KG1 (cell line): ENCODE measurements at places on chromosomes 13 and 19.

- DNase-seq = no peak
Observed at GRCh38 chr19:19742773-19743172, 9.9 kb upstream of the ZNF14 start.

GRCh38 chr13:85700906-85701305 lies 98.3 kb downstream of the SLITRK6 start:
- no peak for DNase-seq

DNA sequence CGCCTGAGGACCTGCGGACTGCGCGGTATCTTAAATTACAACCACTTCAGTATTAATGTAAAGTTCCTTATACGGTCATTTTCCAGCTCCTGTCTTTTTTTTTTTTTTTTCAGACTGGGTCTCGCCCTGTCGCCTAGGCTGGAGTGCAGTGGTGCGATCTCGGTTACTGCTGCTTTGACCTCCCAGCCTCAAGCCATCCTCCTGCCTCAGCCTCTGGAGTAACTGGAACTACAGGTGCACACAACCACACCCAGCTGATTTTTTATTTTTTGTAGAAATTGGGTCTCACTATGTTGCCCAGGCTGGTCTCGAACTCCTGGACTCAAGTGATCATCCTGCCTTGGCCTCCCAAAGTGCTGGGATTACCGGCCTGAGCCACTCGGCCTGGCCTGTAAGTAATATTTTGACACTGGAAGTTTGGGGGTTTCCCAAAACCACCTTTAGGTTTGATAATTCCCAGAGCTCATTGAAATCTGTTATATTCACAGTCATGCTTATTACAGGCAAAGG lies 406 bp upstream of the EID2B start:
- DNase-seq = no peak

GRCh38 chr13:25288966-25289365 lies 1.7 kb upstream of the MTMR6 start:
- DNase-seq = no peak

GRCh38 chr19:709965-710571 lies 1.3 kb downstream of the PALM start:
- no peak for DNase-seq

DNA sequence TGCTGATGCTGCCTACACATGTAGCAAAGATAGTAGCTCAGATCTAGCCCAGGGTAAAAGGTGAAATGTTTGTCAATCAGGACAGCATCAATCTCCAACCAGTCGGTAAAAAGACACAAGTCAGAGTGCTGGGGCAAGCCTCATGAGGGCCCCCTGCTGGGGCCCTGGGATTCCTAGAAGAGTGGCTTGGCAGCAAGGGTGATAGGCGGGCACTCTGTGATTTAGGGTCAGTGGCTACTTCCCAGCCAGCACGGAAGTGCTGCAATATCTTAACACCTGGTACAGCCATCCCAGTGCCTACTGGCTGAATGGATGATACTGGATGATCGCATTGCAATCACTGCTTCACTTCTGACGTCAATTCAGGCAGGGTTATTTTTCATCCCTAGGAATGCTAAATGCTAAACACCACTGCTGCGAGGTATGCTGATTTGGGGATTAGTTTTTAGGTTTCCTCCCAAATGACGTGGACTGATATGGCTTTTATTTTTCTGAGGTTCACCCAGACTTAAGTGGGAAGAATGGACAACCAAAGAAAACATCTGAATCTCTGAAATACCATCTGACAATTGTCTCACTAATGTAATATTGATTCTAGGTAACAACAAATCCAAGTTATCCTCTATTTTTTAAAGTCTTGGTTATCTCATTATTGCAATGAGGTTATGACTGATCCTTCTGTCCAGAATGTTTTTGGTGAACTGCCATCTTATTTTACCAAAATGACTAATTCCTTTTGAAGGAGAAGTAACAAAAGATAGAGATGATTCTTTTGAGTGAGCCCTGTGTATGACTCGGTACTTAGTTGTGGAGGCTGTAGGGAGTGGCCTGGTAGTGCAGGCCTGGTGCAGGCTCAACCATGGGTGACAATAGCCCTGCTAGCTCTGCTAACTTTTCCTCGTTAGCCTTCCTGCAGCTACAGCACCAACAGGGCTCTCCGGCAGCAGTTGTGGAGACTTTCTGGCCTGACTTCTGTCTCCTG lies 432.5 kb downstream of the FGF9 start:
- no peak for DNase-seq

GRCh38 chr13:38147050-38147449 lies 202.6 kb upstream of the UFM1 start:
- DNase-seq = no peak

DNA sequence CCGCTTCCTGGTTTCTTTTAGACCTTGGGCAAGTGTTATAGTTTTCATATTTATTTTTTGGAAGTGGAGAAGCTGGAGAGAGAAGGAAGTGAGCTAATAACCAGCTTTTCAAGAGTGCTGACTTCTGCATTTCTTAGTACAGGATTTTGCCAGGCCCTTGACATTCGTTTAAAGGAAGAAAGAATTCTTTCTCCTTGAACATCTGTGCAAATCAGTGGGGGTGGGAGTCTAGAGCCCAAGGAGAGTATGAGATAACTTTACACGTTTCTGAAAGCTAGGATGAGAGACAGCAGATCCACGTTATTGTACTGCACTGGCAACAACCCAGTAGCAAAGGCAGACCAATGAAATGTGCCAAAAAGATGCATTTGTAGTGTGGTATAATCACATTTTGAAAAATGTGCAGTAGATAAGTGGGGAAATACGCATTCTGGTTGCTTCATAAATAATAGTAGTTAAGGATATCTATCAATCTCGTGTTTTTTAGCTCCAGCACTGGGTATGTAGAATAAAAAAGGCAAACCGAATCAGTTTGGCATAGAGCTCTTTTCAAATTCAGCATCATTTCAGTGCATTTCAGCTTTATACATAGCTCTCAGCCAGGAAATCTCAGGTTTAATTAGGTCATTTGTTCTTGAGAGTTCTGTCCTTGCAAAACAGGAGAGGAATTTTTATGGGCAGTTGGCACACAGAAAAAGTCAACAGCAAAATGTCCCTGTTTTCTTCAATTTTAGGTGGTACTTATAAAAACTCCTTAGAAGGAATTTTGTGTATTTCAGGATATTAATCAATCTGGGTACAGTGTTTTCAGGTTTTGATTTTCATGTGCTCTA lies 4.3 kb downstream of the RNF113B start:
- no peak for DNase-seq

GRCh38 chr13:24270639-24271141 lies 38.7 kb upstream of the C1QTNF9 start:
- DNase-seq = peak; percentile 67

DNA sequence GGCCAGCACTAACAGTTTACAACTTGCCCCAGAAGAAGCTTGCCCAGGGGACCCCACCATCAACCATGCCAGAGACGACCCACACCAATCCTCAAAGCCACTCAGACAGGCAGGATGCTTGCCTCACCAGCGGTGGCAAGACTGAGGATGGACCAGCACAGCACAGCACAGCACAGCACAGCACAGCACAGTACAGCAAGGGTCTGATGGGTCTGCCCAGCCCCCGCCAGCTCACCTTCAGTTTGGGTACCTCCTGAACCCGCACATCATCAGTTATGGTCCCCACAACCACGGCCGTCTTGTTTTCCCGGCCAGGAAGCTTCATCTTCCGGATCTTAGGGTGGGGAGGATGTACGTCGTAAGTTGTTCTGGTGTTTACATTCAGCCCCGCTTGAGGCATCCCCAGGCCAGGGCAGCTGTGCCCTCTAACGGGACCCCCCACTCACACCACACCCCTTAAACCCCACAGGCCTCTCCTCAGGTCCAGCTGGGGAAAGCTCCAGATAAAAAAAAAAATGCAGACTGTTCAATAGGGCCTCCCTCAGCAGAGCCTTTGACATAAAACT lies 1.7 kb upstream of the FAM83E start:
- DNase-seq = no peak

DNA sequence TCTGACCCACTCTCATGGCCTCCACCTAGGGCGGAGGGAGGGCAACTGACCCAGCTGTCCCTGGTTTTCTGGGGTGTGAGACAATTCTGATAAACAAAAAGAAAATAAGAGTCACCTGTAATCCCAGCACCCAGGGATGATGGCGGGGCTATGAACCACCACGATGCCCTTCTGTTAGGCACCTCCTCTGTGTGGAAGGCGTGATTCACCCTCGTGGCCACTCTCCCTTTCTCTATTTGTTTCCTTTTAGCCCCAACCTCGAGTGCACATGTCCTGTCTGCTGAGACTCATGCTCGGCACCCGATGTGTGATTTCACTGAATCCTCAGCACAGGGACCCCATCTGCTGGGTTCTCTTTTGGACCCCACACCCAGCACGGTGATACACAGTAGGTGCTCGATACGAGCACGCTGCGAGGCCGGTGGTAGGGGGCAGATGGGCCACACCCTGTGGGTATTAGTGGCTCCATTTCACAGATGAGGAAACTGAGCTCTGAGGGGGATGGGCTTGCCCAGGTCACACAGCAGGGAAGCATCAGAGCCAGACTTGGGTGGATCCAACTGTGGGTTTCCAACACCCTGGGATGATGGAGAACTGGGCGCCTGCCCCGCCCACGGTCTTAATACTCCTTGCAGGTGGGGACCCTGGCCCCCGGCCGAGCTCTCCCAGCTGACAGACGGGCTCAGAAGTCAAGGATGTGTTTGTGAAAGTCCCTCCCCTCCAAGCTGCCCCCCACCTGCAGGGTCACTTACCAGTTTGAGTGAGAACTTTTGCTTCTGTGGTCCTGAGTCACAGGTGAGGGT lies 24.9 kb downstream of the VRK3 start:
- DNase-seq = no peak

GRCh38 chr19:16608290-16608739 lies 19.7 kb downstream of the MED26 start:
- no peak for DNase-seq

- DNase-seq = no peak
Observed at GRCh38 chr13:69274231-69274630, 833.4 kb upstream of the ATXN8OS start.

DNA sequence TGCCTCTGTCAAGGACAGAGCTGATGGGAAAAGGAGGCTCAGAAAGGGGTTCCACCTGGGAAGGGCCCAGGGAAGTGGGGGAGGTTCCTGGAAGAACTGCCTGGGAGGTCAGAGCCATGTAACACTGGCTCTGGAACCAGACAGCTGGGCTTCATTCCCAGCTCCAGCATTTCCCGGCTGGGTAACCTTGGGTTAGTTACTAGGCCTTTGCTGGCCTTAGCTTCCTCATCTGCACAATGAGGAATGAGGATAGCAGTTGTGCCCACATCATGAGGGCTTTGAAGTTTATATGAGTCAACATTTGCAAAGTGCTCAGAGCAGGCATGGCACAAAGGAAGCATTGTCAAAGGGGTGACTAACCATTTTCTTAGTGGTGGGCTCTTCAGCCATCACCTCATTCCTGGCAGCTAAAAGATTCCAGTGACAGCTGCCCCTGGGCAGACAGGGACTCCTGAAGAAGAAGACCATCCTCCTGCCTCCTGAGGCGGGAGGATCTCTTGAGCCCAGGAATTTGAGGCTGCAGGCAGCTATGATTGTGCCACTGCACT lies 1.7 kb upstream of the DNAJB1 start:
- no peak for DNase-seq

DNA sequence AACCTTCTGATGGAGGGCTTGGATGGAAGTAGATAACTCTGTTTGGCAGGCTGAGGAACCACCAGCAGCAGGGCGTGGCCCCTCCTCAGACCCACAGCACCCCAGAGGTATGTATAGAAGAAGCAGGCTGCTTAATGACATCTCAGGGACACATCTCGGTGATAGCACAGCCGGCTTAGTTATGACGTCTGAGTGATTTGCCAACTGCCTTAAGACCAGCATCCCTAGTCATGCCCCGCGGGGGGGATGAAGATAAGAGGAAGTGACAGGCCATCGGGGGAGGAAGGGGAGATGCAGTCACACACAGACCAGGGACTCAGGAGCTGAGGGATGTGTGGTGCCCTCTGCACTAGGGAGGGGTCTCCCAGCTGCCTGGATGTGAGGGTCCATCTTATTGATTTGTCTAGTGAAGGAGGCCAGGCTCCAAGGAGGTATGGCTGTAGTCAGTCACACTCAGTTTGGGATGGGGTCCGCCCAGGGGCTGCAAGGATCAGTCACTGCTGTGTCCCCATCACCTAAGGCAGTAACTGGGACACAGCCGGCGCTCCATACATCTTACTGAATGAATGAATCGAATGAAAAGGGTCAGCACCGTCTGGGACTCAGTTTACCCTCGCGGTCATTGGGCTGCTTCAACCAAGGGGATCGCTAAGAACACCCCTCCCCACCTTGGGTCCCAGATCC lies 19.2 kb upstream of the ERCC1 start:
- DNase-seq = no peak

- DNase-seq = no peak
Observed at GRCh38 chr13:82275644-82276043, 1606.6 kb downstream of the SLITRK1 start.

- DNase-seq = no peak
Observed at GRCh38 chr13:60137911-60138560, 25.7 kb downstream of the DIAPH3 start.

DNA sequence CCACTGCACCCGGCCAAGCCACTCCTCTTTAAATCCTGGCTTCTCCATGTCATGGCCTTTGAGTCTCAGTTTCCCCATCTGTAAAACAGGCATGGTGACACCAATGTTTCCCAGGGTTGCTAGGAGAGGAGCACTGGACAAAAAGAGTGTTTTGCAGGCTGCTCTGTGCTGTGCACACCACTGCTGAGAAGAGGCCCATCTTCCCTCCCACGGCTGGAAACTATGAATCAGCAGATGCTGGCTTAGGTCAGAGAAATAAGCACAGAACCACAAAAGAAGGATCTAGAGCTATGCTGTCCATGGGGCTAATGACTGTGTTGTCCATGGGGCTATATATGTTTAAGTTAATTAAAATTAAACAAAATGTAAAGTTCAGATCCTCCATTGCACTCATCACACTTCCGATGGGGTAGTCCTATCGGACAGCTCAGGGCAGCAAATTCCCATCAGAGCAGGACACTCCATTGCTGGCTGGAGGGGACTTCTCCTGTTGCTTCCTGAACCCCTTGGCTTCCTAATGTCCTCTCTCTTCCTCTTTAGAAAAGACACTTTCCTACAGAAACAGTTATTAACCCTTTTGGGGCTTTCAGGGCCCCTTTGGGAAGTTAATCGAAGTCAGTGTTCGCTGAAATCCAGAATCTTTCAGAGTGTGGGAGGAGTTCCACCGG lies 37.1 kb downstream of the TSHZ3 start:
- no peak for DNase-seq

GRCh38 chr13:66612983-66613382 lies 617.2 kb downstream of the PCDH9 start:
- no peak for DNase-seq

- no peak for DNase-seq
Observed at GRCh38 chr13:77595166-77595810, 59.8 kb downstream of the SCEL start.
